ENCODE measurements at places on chromosomes 12 and 14.

DNA sequence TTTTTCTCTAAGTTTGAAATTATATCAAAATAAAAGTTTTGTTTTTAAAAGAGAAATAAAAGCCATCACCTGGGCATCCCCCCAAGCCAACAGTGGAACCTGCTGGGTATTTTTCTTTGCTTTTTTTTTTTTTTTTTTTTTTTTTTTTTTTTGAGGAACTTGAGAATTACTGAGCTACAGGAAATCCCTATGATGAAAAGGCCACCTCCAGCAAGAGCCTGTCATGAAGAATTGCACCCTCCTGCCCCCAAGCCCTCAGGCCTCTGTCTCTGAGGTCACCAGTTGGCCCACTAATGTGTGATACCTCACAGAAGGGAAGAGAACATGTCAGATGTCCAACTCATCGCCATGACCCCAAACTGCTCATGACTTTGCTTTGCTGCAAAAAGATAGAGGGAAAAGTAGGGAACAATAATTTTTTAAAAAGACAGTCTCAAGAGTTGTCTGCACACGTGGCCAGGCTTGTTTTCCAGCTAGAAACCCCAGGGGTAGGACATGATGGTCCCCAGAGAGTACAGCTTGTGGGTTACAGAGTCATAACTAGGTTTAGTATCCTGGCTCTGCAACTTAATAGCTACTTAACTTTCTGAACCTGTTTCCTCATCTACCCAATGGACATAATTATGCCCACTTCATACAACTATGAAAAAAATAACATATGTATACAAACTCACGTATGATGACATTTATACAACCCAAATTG, 124.3 kb upstream of the EGLN3 start:
- no peaks in the 10 kb centered on the region for H3K36me3 ChIP-seq
- H3K4me1 ChIP-seq = no peaks in the 10 kb centered on the region
- H3K27ac ChIP-seq = no peak overlapping the region
- DNase-seq = no peak
- no peak overlapping the region for H3K4me3 ChIP-seq

- no peak for DNase-seq
- no peak overlapping the region for H3K27ac ChIP-seq
- no peak overlapping the region for H3K4me3 ChIP-seq
- H3K27me3 ChIP-seq = no peaks in the 10 kb centered on the region
Observed at GRCh38 chr12:22668441-22668840, 43.5 kb downstream of the ETNK1 start.

DNA sequence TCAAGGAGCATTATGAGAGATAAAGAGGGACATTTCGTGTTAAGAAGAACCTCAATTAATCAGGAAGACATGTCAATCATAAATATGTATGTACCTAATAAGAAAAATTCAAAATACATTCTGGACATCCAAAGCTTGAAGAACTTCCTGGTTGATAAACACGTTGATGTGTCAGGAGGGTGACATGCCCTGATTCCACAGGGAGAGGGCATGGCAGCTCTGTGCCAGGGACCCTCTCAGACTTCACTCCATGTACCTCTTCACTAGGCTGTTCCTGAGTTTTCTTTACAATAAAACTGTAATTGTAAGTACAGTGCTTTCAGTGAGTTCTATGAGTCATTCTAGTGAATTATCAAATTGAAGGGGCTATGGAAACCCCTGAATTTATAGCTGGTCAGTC, 163.5 kb downstream of the CFAP54 start:
- DNase-seq = no peak
- no peaks in the 10 kb centered on the region for H3K36me3 ChIP-seq
- H3K27me3 ChIP-seq = no peaks in the 10 kb centered on the region
- H3K4me3 ChIP-seq = no peak overlapping the region

DNA sequence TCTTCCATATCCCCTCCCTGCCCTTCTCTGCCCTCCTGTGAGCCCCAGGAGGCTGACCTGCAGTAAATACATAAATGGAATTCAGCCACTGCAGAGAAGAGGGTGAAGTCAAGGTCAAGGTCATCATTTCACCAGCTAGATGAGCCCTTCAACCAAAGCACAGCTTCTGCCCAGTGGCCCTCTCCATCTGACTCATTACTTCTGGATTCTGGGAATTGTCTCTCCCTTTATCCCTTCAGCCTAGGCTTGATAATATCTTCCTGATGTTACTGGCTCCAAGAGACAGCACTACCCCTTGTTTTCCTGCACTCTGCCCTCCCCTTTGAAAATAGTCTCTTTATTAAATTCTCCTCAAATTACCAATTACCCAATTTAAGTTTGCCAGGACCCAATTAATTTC, 64.5 kb downstream of the TTC9 start:
- no peaks in the 10 kb centered on the region for H3K4me1 ChIP-seq
- DNase-seq = no peak
- no peaks in the 10 kb centered on the region for H3K27me3 ChIP-seq
- no peak overlapping the region for H3K27ac ChIP-seq
- no peak overlapping the region for H3K4me3 ChIP-seq
- H3K36me3 ChIP-seq = no peaks in the 10 kb centered on the region

- no peak for DNase-seq
- H3K27ac ChIP-seq = no peak overlapping the region
- no peaks in the 10 kb centered on the region for H3K27me3 ChIP-seq
Observed at GRCh38 chr12:3285570-3285969, 205.4 kb upstream of the PRMT8 start.

- no peaks in the 10 kb centered on the region for H3K27me3 ChIP-seq
- DNase-seq = no peak
- no peaks in the 10 kb centered on the region for H3K4me1 ChIP-seq
- H3K4me3 ChIP-seq = no peak overlapping the region
Observed at GRCh38 chr12:111076611-111077451, 156.5 kb upstream of the MYL2 start.

DNA sequence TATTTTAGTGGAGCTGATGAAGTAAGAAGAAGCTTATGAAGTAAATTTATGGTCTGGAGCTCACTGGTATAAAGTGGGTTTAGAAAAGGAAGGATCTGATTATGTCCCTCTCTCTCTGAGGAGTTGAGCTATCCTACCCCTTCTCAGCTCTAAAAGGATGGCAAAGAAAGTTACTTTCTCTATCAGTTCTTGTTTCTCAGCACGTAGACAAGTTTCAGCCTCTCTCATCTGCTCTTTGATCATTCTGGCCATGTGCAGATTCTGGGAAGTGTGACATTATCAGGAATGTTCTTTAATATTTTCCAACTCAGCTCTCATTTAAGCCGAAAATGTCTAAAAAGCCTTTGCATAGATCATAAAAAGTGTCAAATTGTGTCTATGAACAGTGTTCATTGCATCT, 5.8 kb upstream of the EGLN3 start:
- no peaks in the 10 kb centered on the region for H3K27me3 ChIP-seq
- no peaks in the 10 kb centered on the region for H3K4me1 ChIP-seq
- no peak overlapping the region for H3K27ac ChIP-seq
- H3K4me3 ChIP-seq = no peak overlapping the region
- no peak for DNase-seq

DNA sequence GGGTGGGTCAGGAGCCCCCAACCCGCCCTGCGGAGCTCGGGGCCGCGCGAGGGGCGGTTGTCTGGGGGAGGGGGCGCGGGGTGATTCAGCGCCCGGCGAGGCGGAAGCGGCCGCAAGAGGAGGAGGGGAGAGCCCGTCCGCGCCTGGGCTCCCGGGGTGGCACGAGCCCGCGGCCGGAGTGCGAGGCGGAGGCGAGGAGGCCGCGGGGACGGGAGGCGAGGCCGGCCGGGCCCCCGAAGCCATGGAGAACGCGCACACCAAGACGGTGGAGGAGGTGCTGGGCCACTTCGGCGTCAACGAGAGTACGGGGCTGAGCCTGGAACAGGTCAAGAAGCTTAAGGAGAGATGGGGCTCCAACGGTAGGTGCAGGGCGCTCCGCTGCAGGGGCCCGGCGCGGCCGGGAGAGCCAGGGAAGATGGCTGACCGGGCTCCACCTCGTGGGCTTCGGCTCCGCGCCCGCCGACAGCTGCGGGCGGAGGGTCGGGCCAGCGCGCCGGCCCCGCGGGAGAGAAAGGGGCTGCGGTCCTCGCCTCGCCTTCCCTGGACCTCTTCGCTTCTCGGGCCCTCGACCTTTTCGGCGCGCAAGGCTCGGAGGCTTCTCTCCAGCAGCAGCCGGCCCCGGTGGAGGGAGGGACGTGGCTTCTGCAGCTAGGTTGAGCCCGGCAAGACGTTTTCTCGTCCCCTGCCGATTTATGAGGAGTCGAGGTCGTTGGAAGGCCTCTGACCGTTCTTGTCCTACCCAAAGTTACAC, 677 bp downstream of the ATP2A2 start:
- peaks cover 27% of the 10 kb centered on the region for H3K4me1 ChIP-seq
- H3K4me3 ChIP-seq = peak overlapping the region; percentile 74
- peak overlapping the region; percentile 80 for H3K27ac ChIP-seq
- peak; percentile 27 for DNase-seq
- no peaks in the 10 kb centered on the region for H3K36me3 ChIP-seq
